Coronary artery (tissue), 2 donors: ENCODE measurements at places on chromosomes 7 and 10.

DNA sequence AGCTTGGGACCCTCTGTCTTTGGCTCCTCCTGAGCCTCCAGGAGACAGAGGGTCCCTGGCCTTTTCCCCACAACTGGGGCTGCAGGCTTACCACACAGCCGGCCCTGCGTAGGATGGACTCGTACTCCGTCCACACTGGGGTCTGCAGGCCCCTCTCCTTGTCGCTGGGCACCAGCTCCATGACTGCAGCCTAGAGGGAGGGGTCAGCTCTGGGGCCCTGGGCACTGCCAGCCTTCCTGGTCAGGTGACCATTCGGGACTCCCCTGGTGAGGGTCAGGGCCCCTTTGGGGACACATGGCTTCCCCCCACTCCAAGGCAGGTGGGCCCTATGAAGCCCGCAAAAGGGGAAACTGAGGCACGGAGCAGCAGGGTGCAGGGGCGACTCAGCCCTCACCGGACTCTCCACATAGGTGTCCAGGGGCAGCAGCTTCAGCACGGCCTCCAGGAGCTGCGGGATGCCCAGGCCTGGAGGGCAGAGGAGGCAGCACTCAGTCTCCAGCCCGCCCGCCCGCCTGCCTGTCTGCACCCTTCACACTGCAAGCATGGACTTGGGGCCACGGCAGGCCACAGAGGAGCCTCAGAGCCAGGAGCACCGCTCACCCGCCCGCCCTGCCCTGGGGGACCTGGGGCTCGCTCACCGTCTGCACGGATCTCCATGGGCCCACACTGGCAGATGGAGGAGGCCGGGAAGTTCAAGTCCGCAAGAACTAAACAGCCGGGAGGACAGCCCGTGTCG is 1.1 kb downstream of the FUOM start:
- DNase-seq = no peak

DNA sequence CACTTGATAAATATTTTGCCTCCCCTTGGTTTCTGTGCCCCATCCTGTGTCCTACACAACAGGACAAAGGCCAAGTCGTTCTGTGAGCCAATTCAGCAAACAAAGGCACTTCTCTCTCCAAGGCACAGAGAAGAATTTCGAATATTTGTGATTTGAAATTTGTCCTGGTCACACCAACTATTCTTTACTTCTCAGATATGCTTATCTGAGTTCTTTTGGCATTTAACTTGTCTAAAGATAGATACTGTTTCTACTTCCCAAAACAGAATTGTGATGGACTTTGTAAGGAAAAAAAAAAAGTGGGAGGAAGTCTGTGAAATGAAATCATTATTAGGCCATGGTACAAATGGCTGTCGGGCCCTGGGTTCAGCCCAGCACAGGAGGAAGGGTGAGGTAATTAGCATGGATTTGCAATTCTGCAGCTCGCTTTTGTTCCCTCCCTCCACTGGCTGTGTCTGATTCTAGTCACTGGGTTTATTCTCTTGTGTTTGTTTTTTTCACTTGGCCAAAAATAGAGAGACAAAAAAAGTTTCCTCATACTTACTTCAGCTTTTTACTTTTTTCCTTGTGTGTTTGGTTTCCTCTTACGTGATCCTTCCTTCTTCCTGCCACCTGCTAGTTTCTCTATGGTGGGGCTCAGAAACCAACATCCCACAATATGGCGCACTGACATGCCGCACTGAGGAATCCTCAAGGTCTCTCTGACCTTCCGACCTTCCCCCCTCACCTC is 108.2 kb upstream of the MKLN1 start:
- DNase-seq = peak; percentile 81

- DNase-seq = no peak
These were observed 45.9 kb downstream of the AKR1D1 start for GRCh38 chr7:138122162-138122561.

DNA sequence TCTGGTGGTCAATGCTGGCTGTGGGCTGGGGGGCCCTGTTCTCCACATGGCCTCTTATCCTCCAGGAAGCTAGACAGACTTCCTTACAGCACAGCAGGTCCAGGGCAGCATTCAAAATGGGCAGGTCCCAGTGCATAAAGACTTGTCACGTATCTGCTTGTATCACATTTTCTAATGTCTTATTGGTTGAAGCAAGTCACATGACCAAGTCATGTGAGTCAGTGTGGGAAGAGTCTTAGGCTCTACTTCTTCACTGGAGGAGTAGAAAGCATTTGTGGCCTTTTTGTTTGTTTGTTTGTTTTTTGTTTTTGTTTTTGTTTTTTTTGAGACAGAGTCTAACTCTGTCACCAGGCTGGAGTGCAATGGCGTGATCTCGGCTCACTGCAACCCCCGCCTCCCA is 104.7 kb downstream of the COL13A1 start:
- DNase-seq = no peak

GRCh38 chr7:115968596-115968995 is 62.0 kb downstream of the TFEC start:
- no peak for DNase-seq

DNA sequence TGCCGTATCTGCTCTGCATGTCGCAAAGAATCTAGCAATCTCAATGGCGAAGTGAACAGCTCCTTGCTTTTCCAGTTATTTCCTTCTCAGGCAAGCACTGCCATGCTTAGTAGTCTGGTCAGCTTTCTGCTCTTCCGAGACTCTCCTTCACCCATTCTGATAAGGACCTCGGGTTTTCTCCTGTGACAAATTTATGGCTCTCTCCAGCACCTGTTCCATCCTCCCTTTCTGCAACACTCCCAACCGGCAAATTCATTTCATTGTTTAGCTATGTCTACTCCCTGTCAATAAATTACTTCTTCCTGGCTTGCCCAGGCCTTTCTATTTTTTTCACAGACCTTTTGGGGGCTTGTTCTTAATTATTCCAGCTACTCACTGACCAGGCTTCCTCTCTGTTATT is 252.6 kb downstream of the SORCS3 start:
- DNase-seq = no peak
